ENCODE measurements at places on chromosomes 16 and 17. TPM values are rescaled to one million over a fixed set of nuclear protein-coding genes. Genes with fewer than 3 reads are reported as not detected.

DNA sequence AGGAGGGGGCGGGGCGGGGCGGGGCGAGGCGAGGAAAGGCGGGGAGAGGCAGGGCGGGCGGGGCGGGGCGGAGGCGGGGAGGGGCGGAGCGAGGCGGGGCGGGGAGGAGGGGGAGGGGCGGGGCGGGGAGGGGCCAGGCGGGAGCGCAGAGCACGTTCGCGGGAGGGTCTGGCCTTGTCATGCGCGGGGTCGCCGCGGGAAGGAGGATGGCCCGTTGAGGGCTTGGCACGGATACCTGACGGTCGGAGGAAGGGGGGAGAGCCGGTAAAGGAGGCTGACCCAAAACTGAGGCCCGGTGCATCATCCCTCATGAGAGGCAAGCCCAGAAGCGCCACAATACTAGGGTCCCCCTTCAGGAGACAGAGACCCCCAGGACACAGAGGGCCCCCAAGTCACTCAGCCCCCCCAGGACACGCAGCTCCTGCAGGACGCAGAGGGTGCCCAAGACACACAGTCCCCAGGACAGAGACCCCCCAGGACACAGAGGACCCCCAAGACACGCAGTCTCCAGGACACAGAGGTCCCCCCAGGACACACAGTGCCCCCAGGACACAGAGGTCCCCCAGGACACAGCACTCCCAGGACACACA lies 593 bp upstream of the WDR45B start:
- peaks cover 32% of the 10 kb centered on the region for H3K4me1 ChIP-seq
- H3K36me3 ChIP-seq: no peaks in the 10 kb centered on the region
- H3K27ac ChIP-seq: no peak overlapping the region
- no peak overlapping the region for H3K4me3 ChIP-seq

- H3K4me3 ChIP-seq: no peak overlapping the region
- H3K36me3 ChIP-seq: peaks cover 3% of the 10 kb centered on the region
- H3K27ac ChIP-seq: no peak overlapping the region
- no peaks in the 10 kb centered on the region for H3K27me3 ChIP-seq
- H3K4me1 ChIP-seq: no peaks in the 10 kb centered on the region
Observed at GRCh38 chr16:87310610-87311009, 6.6 kb downstream of the C16orf95 start.

GRCh38 chr17:82445542-82445941 lies 5.0 kb downstream of the CYBC1 start:
- H3K4me1 ChIP-seq: peaks cover 8% of the 10 kb centered on the region
- no peaks in the 10 kb centered on the region for H3K36me3 ChIP-seq

DNA sequence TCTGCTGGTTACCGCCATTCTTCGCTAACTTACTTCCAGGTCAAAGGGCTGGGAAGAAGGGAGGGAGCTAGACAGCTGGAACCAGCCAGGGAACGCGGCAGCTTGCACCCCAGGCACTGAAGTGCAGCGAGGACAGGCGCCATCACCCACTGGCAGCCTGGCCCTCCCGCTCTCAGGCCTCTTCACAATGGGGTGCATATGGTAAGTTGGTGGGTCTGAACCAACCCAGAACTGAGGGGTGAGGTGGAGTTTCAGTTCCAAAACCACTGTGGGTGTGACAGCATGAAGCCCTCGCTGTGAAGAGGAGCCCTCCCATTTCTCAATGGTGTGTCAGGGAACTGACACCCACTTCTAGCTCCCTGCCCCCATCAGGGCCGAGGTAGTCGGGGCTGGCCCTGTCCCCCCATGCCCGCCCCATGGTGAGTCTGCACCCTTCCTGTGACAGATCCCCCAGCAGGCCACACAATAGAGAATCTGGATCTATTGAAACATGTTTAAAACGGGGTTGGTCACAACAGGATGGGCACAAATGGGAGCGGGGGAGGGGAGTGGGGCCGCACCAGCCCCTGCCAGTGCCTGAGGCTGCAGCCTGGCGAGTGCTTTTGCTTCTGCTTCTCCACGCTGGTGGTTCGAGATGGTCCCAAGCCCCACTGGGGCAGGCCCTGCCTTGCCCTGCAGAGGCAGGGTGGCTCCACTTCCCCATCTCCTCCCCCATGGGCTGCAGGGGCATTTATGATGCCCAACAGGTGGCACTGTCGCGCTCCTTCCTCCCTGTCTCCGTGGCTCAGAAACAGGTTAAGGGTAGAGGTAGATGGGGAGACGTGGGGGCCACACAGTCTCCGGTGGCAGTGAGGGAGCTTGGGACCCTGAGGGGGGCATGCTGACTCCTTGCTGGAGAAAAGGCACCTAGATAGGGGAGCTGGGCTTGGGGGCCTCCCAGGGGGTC lies 2.3 kb downstream of the LIMD2 start:
- H3K36me3 ChIP-seq: peaks cover 49% of the 10 kb centered on the region
- peak; percentile 83 for DNase-seq
- peaks cover 39% of the 10 kb centered on the region for H3K4me1 ChIP-seq

DNA sequence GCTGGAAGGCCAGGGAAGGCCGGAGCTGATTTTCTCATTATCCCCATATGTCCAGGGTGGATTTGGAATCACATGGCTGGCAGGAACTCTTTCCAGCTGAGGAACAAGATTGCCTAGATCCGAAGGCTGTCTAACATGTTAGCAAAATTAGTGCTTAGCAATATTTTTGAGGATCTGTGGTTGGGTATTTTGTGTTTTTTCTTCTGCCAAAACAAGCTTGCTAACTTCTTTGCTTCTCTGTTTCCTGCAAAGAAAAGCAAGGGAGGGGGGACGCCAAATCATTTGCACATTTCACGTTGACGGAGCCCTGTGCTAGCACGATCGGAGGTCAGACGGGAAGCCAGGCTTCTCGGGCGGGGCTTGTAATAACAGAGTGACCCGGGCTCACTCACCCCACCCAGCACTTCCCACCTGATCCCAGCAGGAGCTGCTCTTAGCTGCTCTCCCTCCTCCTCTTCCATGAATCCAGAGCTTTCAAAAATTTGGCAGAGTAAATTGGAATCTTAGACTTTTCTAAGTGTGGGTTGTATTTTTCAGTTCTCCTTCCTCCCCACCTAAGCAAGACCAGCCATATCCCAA lies 33.3 kb upstream of the FOXF1 start:
- no peaks in the 10 kb centered on the region for H3K4me1 ChIP-seq
- peaks cover 39% of the 10 kb centered on the region for H3K27me3 ChIP-seq
- no peak overlapping the region for H3K4me3 ChIP-seq
- no peak overlapping the region for H3K27ac ChIP-seq
- H3K36me3 ChIP-seq: no peaks in the 10 kb centered on the region

GRCh38 chr16:19746561-19746960 lies 28.5 kb downstream of the IQCK start:
- DNase-seq: no peak
- H3K4me3 ChIP-seq: no peak overlapping the region
- no peaks in the 10 kb centered on the region for H3K27me3 ChIP-seq

- peaks cover 44% of the 10 kb centered on the region for H3K4me1 ChIP-seq
- H3K27me3 ChIP-seq: no peaks in the 10 kb centered on the region
- H3K36me3 ChIP-seq: peaks cover 45% of the 10 kb centered on the region
- no peak overlapping the region for H3K27ac ChIP-seq
Observed at GRCh38 chr17:44439168-44439567, 49.7 kb upstream of the ITGA2B start.

The SPNS2 gene
- 0.47 TPM for total RNA-seq

The ZG16B gene
- not detected for total RNA-seq

The OR1A1 gene
- not detected for total RNA-seq

The TEKT1 gene
- not detected for total RNA-seq

The FZD2 gene
- total RNA-seq: 0.16 TPM
